ENCODE measurements at places on chromosomes 7 and 10.
A peak's percentile ranks its signal among the peaks of the same experiment; 100 is the strongest.

DNA sequence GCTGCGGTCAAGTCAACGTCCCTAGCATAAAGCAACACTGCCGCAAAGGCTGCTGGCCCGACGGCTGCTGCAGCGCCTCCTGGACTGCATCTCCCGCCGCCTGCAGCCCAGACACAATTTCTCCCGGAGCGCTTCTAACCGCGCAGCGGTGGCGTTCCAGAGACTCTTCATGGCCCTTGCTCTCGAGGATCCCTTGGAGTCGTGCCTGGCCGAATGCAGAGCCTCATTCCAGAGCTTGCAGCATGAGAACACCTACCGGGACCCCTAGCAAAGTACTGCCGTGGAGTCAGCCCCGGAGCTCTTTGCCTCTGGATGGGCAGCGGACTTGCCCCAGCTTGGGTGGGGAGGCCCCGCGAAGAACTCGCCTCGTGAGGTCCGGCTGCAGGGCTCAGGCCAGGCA, 79.7 kb upstream of the ZNF32 start:
- no peak for DNase-seq

- DNase-seq, result no peak
These were observed 19.6 kb downstream of the ARID5B start for GRCh38 chr10:61921143-61921542.

DNA sequence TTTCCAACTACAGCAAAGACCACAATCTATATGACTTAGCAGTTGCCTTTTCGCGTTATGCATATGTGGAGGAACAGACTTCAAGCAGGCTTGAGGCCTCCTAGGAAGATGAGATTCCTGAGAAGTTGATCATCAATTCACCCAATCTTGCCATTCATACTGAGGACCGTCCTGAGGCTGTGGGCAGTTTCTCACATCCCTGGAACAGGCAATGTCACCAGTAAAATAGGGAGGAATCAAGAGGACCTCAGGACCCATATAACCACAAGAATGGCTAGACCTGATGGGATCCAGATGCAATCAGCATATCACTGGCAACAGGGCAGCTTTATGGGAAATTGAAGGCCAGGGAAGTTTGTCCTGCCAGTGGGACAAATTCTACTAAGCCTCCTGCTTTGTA, 17.3 kb downstream of the KDM7A start:
- peak; percentile 64 for DNase-seq

- peak; percentile 16 for DNase-seq
These were observed 20.3 kb upstream of the SFRP5 start for GRCh38 chr10:97791824-97792721.

DNA sequence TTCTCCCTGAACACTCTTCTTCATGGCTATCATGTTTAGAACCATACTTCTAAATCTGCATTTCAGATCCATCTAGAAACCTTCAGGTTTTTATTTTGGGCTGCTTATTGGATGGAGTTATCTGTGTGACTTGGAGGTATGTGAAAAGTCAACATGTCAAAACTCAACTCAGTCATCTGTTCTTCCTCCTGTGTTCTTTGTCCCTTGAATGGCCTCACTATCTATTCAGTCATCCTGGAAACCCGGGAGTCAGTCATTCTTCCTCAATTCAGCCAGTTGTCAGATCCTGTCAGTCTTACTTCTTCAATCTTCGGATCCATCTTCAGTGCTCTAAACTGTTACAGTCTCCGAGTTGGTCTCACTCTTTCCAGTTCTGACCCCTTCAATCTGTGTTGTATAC, 52.2 kb downstream of the VKORC1L1 start:
- no peak for DNase-seq

DNA sequence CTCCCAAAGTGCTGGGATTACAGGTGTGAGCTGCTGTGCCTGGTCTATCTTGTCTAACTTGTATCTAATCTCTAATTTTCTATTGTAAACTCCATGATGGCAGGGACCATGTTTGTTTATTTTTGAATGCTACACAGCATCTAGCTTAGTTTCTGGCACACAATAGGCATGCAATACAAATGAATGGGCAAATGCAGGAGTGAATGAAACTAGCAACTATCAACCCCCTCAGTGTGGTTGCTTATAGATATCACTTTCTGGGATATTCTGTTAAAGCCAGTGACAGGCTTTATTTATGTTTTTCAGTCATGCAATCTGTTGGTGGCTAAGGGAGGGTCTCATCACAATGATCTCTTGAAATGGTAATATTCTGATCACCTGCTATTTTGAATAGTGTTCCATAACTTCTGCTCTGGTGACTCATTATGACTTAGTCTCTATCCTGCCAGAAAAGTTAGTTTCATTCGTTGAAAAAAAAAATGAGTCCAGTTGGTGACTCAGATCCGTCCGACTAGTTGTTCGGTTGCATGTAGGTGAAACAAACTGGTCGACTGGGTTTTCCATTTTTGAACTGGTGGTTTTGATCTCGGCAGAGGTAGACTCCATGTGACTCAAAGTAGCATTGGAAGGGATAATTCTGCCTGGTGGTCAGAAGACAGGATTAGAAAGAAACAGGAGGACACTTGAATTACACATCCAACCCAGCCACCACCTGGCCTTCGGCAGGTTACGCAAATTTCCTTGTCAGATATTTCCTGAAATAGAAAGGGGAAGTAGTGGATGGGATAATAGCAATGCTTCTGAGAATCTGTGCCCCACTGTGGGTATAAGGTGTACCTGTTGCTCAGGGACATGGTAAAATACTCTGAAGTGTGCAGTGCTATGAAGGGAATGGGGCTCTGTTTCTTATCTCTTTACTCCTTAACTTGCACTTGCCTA, 76.8 kb downstream of the GATA3 start:
- no peak for DNase-seq

GRCh38 chr10:102342458-102342857, 53.0 kb upstream of the NFKB2 start:
- no peak for DNase-seq

DNA sequence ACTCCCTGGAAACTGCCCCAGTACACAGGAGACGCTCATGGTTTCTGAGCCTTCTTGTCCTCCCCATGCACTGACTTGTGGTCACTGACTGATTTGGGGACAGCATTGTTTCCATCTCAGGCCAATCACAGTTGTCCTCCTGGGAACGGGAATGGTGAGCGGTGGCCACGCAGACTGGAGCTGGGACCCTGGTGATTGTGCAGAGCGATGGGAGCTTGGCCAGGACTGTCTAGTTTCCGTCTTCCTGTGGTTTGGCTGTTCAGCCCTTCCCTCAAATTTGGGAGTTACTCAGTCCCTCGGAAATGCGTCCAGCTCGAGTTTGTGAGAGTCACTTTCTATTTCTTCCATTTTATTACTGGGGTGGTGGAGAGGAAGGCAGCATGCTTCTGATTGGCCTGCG, 250.9 kb downstream of the ACTR3B start:
- DNase-seq, result no peak

DNA sequence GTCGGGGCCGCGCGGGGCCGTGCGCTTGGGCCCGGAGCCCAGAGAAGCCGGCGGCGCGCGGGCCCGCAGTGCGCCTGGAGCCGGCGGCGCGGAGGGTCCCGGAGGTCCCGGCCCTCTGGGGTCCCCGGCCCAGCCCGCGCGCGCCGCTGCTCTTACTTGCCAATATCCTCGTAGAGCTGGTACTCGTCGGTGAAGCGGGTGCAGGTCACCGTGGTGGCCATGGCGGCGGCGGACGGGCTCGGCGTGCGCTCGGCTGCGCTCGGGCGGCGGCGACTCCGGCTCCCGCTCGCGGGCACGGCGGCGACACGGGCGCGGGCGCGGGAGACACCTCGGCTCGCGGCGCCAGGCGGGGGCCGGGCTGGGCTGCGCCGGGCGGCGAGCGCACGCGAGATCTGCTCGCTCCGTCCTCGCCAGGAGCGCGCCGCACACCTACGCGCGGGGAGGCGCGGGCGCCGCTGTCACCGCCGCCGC, at the start of gene CAMK2B:
CAMK2B (minus strand) TSS at position 394 of the 471 bp plus-strand sequence; CDS start at position 221, 173 bp downstream.
- DNase-seq, result no peak

GRCh38 chr7:18555968-18556367, 60.4 kb downstream of the HDAC9 start:
- DNase-seq, result no peak

DNA sequence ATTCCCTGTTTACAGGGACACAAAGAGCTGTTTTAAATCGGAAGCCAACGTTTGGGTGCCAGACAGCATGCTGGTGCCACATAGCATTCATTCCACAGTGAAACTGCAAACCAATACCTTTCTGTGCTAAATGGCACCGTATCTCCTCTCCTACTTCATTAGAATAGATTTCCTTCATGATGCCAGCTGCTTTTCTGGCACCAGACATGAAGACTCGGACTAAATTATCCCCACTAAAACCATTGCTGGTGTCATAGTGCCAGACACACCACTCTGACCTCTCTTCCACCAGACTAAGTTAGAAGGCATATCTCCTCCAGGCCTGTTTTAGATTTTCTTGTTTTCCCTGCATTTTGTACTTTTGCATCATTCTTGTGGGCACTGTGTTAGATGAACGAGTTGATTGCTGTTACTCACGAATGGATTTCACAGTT, 155.1 kb downstream of the ETV1 start:
- no peak for DNase-seq

GRCh38 chr10:3891396-3891795, 106.4 kb upstream of the KLF6 start:
- no peak for DNase-seq

- no peak for DNase-seq
These were observed 65.3 kb downstream of the GALNT11 start for GRCh38 chr7:152090747-152091146.
